ENCODE measurements at places on chromosomes 5 and 9. TPM values are rescaled to one million over a fixed set of nuclear protein-coding genes. Genes with fewer than 3 reads are reported as not detected.

Gene NEUROG1
- not detected for total RNA-seq

Gene PCDHGB2
- 1.0 TPM for total RNA-seq

Gene FAM221B
- not detected for total RNA-seq

Gene TSSK1B
- 0.10 TPM for total RNA-seq

GRCh38 chr5:45113726-45114125 is 305.0 kb downstream of the MRPS30 start:
- no peaks in the 10 kb centered on the region for H3K4me1 ChIP-seq
- no peak for DNase-seq
- no peaks in the 10 kb centered on the region for H3K36me3 ChIP-seq
- H3K27me3 ChIP-seq, result no peaks in the 10 kb centered on the region
- no peak overlapping the region for H3K4me3 ChIP-seq
- no peak overlapping the region for H3K27ac ChIP-seq

Gene INSYN2B
- 0.12 TPM for total RNA-seq

Gene CCDC192
- not detected for total RNA-seq

DNA sequence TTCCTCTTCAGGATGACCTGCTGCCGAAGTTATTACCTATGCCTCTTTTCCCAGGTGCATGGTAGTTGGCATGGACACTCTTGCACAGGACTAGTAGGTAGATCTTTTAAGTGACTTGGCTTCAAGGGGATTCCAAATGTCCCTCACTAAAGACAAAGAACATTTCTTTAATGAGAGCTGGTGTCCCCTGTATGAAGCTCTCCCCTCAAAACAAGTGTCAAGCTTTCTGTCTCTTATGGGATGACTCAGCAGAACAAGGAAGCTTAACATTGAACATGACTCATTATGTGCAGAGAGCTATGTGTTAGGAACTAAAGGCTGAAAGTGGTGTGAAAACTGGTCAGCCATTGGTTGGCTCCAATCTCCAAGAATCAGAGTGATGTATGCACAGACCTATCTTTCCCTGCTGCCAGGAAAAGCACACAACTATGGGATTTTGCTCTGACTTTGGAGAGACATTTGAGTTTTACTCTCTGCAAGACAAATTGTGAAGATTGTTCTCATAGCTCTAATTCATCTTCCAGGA is 120.5 kb downstream of the PRDM6 start:
- peaks cover 50% of the 10 kb centered on the region for H3K4me1 ChIP-seq
- no peaks in the 10 kb centered on the region for H3K36me3 ChIP-seq
- H3K4me3 ChIP-seq, result no peak overlapping the region
- no peak for DNase-seq
- no peaks in the 10 kb centered on the region for H3K27me3 ChIP-seq

GRCh38 chr9:133991964-133992779 is at the start of gene VAV2:
VAV2 (minus strand) TSS chr9:133992324; CDS start chr9:133992278, 46 bp downstream.
- H3K4me1 ChIP-seq, result peaks cover 34% of the 10 kb centered on the region
- no peaks in the 10 kb centered on the region for H3K36me3 ChIP-seq
- H3K27me3 ChIP-seq, result no peaks in the 10 kb centered on the region
- H3K27ac ChIP-seq, result peak within 1 kb of the TSS; percentile 90
- peak within 1 kb of the TSS; percentile 87 for H3K4me3 ChIP-seq

Gene GRIA1
- total RNA-seq, result 0.77 TPM

DNA sequence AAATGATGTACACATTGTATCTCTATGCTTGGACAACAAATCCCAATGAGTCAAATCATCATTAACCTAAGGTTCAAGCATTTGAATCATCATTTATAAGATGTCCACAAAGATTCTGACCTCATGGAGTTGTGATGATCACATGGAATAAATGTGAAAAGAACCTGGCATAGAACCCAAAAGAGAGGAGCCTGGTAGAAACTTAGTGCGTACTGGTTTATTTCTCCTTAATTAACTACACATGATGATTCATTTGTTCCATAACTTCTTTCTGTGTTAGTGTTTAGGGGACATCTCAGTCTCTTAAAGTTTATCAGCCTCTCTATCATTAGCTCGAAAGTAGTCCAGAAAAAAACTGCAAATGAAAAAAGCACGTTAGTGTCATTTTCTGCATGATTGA is 411.6 kb downstream of the BRINP1 start:
- H3K4me3 ChIP-seq, result no peak overlapping the region
- peaks cover 9% of the 10 kb centered on the region for H3K4me1 ChIP-seq
- no peaks in the 10 kb centered on the region for H3K27me3 ChIP-seq
- no peak for DNase-seq
- no peaks in the 10 kb centered on the region for H3K36me3 ChIP-seq

DNA sequence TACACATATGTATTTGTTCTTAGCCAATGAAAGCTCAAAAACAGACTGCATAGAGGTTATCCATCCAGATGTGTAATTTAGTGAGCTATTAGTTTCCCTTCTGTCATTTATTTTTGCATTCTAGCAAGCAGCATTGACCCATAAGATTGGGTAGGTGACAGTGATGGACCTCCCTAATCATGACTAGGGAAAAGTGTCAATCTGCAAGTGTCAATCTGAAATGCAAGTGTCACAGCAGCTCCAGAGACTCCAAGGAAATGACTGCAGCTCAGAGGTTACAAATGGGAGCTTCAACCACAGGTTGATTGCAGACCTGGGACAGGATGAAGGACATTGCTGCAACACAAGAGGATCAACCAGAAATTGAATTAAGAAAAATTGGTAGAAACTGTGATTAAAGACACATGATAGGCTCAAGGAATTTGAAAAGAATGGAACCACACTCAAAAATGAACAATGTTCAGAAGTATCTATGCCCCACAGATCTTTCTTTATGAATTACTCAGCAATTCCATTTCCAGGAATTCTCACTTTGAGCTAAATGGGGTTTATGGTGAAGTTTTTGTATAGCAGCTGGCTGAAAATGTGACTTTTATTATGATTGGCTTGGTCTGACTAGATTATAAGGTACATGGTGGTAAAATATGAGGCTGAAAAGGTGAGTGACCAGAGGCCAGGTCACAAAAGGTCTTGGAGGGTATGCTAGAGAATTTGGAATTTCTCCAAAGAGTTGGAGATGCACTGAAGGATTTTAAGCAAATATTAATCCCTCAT is 59.6 kb upstream of the HTR4 start:
- no peaks in the 10 kb centered on the region for H3K4me1 ChIP-seq
- peaks cover 45% of the 10 kb centered on the region for H3K27me3 ChIP-seq
- DNase-seq, result no peak
- no peak overlapping the region for H3K27ac ChIP-seq

DNA sequence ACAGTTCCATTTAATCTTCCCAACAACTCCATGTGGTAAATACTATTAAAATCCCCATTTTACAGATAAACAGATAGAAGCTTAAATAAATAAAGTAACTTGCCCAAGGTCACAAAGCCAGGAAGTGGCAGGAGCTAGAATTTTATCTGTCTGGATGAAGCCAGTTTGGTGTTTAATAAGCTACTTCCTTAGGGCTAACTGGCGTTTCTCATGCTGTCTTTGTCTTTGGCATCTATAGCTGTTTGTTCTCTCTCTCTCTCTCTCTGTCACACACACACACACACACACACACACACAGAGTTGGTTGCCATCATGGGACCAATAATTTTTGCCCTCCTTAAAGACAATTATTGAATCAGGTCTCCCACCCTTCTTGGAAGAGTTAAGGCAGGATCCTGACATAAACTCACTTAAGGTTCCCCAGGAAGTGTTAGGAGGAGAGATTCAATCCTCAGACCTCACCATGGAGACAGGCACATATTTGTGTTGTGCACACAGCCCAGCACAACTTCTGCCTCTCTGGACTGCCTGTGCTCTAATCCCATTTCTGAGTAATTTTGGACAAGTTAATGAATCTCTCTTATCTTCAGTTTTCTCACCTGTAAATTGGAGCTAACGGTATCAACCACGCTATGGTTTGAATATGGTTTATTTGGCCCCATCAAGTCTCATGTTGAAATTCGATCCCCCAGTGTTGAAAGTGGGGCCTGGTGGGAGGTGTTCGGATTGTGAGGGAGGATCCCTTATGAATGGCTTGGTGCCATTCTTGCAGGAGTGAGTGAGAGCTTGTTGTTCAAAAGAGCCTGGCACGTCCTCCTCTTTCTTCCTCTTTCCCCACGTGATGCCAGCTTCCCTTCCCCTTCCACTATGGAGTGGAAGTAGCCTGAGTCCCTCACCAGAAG is 8.3 kb upstream of the ADRA1B start:
- peaks cover 45% of the 10 kb centered on the region for H3K4me1 ChIP-seq
- no peak overlapping the region for H3K27ac ChIP-seq
- no peaks in the 10 kb centered on the region for H3K27me3 ChIP-seq
- no peaks in the 10 kb centered on the region for H3K36me3 ChIP-seq
